Stimulated activated CD4-positive, alpha-beta T cell treated with anti-CD3 and anti-CD28 coated beads, Interleukin-12 subunit alpha, Interleukin-12 subunit beta, amount 100 ng/mL, for 24 hours (primary cell): ENCODE measurements at places on chromosomes 12 and 14.

DNA sequence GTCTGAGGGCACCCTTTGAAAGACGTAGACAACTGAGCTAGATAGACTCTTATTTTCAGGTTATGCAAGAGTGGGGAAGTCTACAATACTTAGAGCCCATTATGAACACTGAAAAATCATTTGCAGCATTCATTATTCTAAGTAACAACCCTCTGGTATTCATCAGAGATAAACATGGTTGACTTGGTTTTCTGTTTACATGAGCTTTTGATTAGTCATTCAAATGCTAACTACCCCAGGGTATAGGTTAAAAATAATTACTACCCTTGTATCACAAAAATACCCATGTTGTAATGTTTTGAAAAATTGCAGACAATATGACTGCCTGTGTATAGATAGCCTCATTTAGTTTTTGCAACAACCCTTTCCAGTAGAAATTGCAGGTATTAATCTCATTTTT, 78.5 kb downstream of the PPFIBP1 start:
- no peak for DNase-seq

DNA sequence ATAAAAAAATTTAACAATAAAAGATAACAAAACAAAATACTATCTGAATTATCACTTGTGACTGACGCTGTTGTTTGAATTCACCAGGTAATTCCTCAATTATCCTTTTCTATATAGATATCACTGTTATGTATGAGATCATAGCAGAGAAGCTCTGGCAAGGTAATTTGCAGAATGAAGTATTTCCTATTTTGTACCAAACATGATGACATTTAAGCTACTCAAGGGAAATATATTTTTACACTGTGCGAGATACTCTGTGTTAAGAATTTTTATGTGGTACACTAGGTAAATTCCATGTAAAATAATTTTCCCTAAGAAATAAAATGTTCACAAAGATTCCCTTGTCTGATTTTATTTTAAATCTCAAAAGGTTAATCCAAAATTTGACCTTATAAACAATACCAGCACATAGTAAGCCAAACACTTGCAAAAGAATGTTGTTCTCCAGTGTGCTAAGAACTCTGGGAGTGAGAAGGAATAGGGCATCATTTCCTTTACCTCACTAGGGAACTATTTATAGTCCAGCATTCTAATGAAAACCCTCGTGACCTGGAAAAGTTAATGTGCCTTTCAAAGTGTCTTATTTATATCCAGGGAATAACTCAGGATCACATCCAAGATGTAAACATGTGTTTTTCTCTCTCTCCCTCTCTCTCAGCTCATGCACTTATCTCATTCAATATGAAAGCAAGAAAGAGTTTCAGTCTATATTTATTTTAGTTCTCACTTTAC, 115.2 kb upstream of the RAP1B start:
- no peak for DNase-seq

GRCh38 chr12:94676031-94676641, 25.8 kb upstream of the TMCC3 start:
- no peak for DNase-seq

DNA sequence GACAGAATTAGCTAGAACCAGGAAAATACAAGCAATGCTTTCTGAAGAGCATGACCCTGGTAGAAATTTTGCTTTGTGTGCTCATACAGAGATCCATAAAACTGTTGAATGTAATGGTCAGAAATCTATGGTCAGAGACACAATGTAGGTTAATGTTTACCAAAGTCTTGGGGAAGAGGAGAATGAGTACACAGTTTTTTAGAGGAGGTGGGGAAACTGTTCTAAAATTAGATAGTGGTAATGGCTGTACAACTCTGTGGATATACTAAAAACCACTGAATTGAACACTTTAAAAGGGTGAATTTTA, 109.5 kb upstream of the ARHGAP5 start:
- DNase-seq: no peak

GRCh38 chr14:59221568-59221967, 33.1 kb downstream of the DAAM1 start:
- no peak for DNase-seq

DNA sequence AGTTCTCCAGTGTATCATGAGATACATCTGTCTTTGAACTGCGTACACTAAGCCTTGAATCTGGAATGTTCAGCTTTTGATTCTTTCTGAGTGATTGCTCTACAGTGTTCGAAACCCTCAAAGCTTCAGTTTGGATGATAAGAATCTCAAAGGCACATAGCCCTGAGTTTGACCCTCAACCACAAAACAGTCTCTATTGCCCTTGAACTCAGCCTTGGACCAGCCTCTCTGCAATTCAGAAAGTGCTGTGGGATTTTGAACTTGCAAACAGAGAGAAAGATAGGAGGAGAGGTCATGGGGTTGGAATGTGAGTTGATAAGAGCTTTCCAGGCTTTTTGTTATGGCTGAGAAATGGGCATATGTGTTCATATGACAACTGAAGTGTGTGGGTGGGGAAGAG, 100.3 kb downstream of the MYRFL start:
- no peak for DNase-seq

GRCh38 chr12:28456934-28457710, 266.9 kb downstream of the CCDC91 start:
- DNase-seq: no peak
